ENCODE measurements at places on chromosomes 11 and 22. TPM values are rescaled to one million over a fixed set of nuclear protein-coding genes. Genes with fewer than 3 reads are reported as not detected.

Gene TSSK2
- total RNA-seq = not detected

Gene HIC2
- total RNA-seq = 45.8 TPM

DNA sequence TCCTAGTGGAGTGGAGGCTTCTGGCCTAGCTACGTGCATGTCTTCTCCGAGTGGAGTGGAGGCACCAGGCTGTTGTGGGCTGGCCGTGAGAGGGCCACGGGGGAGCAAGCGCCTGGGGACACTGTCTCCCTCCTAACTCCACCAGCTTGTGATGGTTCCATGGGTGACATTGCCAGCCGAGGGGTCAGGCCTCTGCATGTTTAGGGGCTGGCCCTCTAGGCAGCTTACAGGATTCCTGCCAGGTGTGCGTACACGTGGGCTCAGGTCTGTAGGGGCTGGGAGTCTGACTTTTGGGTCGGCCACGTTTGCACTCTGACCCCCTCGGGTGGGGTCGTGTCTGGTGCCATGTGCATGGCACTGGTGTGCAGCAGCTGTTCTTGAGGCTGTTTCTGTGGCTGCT, 31.6 kb downstream of the TBC1D22A start:
- DNase-seq = no peak

DNA sequence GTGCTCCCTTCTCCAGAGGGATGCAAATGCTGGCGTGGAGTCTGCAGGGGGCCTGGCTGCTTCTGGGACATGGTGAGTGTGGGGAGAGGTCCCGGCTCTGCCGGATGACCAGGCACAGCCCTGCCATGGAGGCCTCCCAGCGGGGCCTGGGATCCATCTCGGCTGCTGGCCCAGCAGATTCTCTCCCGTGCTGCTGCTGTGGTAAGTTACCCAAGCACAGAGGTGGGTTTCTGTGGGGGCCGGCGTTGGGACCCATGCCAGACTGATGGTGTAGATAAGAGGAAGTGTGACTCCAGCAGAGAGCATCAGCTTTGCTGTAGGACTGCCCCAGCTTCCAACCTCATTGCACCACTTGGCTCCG, 147.5 kb upstream of the B3GAT1 start:
- no peak for DNase-seq

Gene SYT8
- total RNA-seq = 11.3 TPM

Gene HEPHL1
- total RNA-seq = not detected

Gene HSD17B12
- 155 TPM for total RNA-seq

DNA sequence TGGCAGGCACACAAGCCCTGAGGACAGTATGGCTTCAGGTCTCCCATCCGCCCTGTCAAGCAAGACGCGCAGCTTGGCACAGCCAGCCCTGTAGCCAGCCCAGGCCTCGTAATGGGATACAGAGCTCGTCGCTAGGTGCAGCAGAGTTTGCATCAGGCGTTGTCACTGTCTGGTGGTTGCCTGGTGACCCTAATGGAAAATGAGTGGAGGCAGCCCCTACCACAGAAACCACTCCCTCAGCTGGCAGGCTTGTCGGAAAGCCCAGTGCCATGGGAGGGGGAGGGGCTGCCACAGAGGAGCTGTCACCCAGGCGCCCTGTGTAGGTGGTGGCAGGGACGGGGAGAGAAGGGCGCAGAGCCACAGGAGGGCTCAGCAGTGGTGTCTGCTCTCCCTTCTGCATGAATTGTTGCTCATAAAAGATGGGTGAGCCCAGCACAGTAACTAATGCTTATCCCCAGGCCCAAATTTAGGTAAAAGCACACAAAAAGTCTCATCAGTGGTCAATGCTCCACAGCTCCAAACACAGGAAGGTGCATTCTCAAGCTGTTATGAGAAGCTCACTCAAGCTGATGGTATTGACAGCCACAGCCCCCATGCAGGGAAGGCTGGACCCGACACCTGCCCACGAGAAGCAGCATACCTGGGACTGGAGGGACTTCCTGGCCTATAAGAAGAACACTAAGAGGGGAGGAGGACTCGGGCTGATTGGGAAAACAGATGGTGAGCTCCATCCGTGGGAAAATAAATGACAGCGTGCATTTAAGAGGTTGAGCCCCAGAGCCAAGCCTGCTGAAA, 164.6 kb downstream of the ETS1 start:
- DNase-seq = no peak

DNA sequence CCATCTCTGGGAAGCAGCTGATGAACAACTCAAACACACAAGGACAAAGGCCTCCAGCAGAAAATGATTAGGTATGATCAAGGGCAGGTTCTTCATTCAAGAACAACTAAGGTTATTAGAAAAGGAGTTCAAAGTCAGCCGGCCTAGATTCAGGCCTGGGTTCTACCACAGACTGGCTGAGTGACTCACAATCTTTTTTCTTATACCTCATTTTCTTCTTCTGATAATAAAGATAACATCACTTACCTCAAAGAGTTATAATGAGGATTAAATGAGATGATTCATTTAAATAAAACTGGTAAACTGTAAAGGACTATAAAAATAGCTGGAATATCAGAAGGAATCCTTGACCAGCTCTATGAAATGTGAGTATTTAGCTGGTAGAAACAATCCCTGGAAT, 49.3 kb upstream of the PPP2R1B start:
- DNase-seq = no peak

- no peak for DNase-seq
Measured at GRCh38 chr11:44338026-44338425, 28.1 kb upstream of the ALX4 start.

GRCh38 chr11:112769170-112769569, 192.1 kb upstream of the NCAM1 start:
- no peak for DNase-seq

Gene NEFH
- total RNA-seq = not detected

GRCh38 chr11:10641177-10641911, 52.2 kb downstream of the IRAG1 start:
- DNase-seq = no peak

DNA sequence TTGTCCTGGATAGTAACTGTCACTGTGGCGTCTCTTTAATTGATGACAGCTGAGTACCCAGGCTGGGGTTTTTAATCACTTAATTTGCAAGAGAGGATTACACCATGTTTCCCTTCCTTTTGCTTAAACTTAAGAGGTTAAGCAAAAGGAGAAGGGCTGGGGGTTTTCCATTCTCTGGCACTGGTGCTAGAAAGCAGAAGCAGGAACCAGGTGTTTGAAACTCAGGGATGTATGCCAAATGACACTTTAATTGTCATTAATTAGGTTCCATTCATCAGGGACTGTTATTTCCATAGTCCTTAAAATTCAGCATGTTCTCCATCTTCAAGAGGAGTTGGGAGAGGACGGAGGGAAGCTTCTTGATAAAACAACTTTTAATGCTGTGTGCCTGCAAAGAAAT, 746.2 kb downstream of the NELL1 start:
- DNase-seq = no peak

DNA sequence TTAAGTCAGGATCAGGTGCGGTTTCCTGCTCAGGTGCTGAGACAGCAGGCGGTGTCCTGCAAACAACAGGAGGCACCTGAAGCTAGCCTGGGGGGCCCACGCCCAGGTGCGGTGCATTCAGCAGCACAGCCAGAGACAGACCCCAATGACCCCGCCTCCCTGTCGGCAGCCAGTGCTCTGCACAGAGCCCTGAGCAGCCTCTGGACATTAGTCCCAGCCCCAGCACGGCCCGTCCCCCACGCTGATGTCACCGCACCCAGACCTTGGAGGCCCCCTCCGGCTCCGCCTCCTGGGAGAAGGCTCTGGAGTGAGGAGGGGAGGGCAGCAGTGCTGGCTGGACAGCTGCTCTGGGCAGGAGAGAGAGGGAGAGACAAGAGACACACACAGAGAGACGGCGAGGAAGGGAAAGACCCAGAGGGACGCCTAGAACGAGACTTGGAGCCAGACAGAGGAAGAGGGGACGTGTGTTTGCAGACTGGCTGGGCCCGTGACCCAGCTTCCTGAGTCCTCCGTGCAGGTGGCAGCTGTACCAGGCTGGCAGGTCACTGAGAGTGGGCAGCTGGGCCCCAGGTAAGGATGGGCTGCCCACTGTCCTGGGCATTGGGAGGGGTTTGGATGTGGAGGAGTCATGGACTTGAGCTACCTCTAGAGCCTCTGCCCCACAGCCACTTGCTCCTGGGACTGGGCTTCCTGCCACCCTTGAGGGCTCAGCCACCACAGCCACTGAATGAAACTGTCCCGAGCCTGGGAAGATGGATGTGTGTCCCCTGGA, at the start of gene MYO7A:
TSS of gene MYO7A (plus strand) at position 327 of the 772 bp plus-strand sequence. CDS start 2,389 bp downstream, outside the sequence.
- DNase-seq = peak; percentile 99

Gene TRPC6
- total RNA-seq = 0.32 TPM

DNA sequence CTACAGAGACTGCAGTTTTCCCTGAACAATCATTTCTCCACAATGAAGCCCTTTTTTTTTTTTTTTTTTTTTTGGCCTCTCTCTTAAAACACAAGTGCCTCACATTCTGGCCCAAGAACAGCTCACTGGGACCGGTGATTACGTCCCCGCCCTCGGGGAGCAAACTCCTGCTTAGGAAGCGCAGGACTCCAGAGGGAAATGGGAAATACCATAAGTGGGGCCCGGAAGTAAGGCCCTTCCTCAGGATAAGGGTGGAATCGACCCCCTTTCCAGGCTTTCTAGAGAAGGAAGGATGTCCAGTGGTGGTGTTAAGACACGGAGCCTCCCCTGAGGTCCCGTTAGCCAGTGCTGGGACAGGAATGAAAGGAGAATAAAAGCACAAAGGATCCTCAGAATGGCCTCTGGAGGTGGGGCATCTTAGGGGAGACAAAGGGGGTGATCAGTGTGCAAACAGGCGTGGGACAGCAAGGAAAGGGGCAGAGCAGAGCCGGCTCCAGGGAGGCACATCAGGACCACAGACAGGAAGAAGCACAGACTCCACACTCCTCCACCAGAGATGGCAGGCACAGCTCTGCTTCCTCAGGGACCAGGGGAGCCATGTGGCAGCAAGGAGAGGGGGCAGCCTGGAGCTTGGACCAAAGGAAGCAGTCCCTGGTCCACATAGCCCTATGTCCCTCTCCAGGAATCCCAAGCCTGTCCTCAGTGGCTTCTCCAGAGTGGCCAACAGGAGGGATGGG, 61.3 kb downstream of the CHST1 start:
- no peak for DNase-seq

- no peak for DNase-seq
Measured at GRCh38 chr22:29308791-29309262, 2.4 kb downstream of the GAS2L1 start.

DNA sequence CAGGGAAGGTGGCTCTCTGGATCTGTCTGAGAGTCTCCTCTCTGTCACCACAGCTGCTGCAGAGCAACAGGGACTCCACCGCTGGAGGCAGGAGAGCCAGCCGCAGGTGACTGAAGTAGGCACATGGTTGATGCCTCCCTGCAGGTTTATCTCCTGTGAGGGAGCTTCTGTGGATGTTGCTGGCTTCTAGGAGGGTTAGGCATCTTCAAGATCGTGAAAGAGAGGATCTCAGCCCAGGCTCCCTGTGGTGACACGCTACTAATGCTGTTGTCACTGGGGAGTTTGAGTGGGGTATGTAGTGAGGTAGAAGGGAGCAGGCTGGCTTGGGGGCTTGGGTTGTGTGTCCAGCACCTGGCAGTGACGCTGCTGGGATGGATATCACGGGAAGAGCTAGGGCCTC, 34.1 kb downstream of the DAGLA start:
- no peak for DNase-seq

GRCh38 chr11:134576721-134577171, 164.7 kb upstream of the B3GAT1 start:
- peak; percentile 31 for DNase-seq

Gene RNF215
- 14.2 TPM for total RNA-seq

GRCh38 chr11:69355346-69355940, 61.5 kb downstream of the MYEOV start:
- no peak for DNase-seq

- DNase-seq = no peak
Measured at GRCh38 chr11:132033051-132033450, 662.6 kb downstream of the NTM start.

- DNase-seq = no peak
Measured at GRCh38 chr11:111021131-111021530, 224.4 kb upstream of the POU2AF2 start.

Gene BAIAP2L2
- 4.9 TPM for total RNA-seq

GRCh38 chr11:133029107-133029506, 503.2 kb downstream of the OPCML start:
- DNase-seq = no peak

- no peak for DNase-seq
Measured at GRCh38 chr11:119752345-119752871, 23.4 kb upstream of the NECTIN1 start.

Gene RPL27A
- total RNA-seq = 1,047 TPM

DNA sequence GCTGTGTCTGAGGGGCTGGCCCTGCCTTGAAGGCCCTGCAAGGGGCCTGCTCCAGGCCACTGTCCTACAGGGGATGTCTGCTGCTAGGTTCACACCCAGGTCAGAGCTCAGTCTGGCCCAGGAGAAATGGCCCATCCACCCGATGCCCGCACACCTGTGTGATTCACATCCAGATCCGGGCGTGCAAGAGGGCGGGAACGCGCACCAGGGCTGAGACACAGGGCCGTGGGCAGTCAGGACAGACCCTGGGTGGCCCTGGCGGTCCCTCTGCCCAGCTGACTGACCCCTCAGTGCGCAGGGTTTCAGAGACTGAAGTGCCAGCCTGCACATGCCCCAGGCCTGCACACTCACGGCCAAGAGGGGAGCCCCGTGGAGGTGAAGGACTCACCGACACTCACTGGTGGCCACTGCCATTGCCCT, 7.4 kb downstream of the TOLLIP start:
- DNase-seq = no peak

Gene PPFIBP2
- total RNA-seq = 79.8 TPM

Gene GGT1
- 9.4 TPM for total RNA-seq

- DNase-seq = peak; percentile 80
Measured at GRCh38 chr11:67265633-67266448, 432 bp upstream of the GRK2 start.

- DNase-seq = peak; percentile 51
Measured at GRCh38 chr11:10305262-10305963, 540 bp downstream of the ADM start.

GRCh38 chr22:33022231-33022630, 36.0 kb downstream of the SYN3 start:
- DNase-seq = no peak

- DNase-seq = no peak
Measured at GRCh38 chr11:3002351-3002861, 10.3 kb upstream of the NAP1L4 start.

Measured in Caco-2 (cell line).